ENCODE measurements at places on chromosomes 13 and 19.
A peak's percentile ranks its signal among the peaks of the same experiment; 100 is the strongest.

DNA sequence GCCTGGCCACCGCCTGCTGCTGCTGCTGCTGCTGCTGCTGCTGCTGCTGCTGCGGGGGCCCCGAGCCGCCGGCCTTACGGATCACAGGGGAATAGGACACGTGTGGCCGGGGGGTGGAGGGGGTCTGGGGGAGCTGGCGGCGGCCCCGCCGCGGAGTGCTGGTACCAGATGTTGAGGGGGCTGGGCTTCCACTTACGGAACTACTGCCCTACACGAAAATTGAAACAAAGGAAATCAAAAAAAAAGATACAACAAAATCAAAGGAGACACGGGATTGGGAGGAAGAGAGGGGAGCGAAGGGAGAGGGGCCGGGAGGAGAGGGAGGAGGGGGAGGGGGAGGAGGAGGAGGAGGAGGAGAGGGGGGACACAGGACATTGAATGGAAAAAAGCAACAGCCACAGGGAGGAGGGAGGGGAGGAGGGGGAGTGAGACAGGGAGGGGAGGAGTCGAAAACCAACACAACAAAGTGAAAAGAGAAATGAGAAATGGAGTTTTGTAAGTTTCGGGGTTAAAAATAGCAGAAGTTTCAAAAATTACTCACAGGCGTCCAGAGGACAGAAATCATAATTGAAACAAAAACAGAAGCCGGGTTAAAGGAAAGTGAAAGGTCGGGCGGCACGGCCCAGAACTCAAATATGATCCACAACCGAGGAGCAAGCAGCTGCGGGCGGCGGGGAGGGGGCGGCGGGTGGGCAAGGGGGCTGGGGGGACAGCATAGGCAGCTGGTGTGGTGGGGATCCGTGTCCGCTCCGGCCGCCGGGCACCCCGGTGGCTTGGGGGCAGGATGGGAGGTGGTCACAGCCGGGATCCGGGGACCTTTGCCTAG lies 57.8 kb downstream of the IER2 start:
- no peak for DNase-seq

DNA sequence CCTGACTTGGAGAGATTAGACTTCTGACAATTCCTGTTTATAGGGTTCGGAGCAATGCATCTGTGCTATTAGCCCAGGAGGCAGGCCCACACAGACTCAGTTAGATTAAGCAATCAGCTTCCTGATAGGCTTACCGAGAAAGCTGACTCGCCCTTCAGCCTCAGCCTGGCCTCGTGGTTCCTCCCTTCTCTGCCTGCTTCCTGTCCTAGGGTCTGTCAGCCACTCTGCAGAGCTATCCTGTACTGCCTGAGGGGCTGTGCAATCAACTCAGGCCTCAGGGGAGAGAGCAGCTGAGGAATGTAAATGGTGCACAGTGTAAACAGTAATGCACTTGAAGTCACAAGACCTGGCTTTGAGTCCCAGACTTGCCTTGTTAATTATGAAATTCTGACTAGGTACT lies 30.7 kb downstream of the HTR2A start:
- no peak for DNase-seq

DNA sequence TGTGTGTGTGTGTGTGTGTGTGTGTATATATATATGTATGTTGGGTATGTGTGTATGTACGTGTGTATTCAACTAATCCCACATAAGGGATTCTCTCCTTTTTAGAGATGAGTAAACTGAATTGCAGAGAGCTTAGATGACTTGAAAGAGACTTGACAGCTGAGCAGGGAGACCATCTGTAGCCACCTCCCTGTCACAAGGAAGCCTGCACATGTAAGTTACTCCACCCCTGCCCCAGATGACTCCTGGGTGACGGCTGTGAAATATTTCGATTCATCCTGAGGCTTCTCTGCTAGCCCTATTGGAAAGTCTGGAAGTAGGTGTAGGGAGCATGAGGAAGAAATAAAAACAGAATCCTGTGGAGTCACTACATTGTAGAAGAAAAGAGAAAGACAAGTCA lies 480.4 kb downstream of the FOXO1 start:
- no peak for DNase-seq

DNA sequence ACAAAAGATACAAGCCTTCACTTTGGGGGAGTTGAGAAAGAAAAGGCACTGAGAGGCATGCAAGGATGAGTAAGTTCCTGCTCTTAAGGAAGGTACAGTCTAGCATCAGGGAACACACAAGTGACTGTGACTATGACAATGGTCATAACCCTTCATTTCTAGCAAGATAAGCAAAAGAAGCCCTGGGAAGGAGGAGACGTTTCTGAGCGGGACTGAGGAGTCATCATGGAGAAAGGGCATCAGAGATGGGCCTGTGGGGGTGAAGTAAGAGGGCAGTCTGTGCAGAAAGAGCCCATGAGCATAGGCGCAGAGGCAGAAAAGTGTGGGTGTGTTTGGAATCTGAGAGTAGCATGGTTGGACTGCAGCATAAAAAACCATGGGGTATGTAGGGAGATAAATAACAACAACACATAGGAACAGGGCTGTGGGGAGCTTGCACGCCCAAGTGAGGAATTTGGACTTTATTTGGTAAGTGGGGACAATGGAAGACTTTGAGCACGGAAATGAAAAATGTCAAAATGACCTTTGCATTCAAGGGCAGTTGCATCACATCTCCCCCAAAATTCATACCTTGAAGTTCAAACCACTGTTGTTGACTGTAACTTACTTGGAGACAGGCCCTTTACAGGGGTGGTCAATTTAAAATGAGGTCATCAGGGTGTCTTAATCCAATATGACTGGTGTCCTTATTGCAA lies 86.7 kb downstream of the MBNL2 start:
- DNase-seq = no peak

- no peak for DNase-seq
Observed at GRCh38 chr19:15161028-15161984, 39.5 kb downstream of the NOTCH3 start.

DNA sequence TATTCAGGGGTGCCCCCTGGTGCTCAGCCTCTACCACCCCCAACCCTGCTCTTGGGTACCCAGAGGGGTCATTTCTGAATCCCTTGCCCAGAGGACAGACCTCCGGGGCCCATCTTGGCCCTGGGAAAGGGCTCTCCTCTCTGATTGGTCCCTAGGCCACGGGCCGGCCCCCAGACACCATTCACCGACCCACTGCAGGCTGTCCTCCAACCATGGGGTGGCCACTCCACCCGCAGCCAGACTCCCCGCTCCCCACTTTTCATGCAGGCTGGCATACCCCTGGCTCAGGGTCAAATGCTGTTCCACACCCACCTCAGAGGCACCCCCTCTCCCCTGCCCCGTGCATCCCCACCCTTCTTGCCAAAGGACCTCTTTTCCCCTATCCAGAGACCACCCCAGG lies 14.8 kb downstream of the SMIM24 start:
- no peak for DNase-seq

DNA sequence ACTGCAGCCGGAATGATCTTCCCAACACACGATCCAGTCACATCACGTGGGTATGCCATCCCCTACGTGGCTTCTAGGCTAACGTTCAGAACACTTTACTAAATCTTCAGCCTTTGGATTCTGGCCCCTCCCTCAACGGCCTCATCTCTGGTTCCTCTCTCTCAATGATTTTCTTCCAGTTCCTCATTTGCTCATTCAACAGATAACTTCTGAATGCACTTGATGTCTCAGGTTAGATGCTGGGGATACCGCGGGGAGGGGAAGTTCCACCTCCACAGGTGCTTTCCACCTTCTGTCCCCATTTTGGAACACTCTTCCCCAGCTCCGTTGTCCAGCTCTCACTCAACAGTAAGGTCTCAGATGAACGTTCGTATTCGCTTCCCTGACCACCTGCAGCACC lies 66.1 kb downstream of the ATP7B start:
- DNase-seq = no peak

DNA sequence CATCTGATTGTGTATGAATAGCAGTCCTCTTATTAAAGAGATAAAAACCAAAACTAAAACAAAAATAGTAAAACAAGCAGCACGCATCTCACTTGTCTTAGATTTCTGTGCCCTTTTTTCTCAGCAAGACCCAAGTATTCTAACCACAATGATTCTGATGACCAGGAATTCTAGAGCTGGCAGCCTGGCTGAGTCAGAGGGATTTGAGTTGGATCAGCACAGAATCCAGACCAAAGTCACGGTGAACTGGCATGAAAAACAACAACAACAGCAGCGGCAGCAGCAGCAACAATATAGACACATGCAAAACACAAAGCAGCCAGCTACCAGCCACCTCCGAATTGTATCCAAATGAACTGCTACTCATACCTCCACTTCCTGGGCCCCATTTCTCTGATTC lies 360.5 kb downstream of the KCNRG start:
- DNase-seq = no peak

GRCh38 chr19:15280048-15280725 lies 47.9 kb upstream of the EPHX3 start:
- DNase-seq = no peak

- peak; percentile 46 for DNase-seq
Observed at GRCh38 chr19:5804516-5805461, at the start of gene NRTN. NRTN (plus strand) TSS chr19:5805067; CDS start chr19:5824166, 19,099 bp downstream.

DNA sequence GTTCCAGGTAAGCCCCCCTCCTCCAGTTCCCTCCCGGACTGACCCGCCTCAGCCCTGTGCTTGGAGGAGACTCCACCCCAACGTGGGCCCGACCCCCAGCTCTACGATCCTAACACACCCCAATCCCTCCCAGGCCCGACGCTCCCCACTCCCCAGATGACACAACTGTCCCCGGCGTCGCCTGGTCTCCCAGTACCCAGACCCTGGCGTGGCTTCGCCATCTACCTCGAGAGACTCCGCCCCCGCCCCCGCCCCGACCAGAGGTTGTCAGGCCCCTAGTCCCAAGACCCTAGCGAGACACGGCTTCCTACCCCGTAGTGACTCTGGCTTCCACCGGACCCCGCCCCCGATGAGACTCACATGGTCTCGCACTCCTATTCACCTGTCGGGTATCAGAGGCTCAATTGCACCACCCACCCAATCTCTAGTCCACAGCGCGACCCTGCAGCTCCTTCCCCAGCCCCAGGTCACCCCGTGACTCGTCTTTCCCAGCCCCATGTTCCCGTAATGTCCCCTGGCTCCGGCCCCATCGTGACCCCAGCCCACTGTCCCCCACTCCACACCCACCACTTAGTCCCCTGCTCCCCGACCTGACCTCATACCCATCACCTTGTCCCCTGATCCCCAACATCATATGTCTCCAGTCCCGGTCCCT lies 2.9 kb downstream of the CD37 start:
- no peak for DNase-seq

DNA sequence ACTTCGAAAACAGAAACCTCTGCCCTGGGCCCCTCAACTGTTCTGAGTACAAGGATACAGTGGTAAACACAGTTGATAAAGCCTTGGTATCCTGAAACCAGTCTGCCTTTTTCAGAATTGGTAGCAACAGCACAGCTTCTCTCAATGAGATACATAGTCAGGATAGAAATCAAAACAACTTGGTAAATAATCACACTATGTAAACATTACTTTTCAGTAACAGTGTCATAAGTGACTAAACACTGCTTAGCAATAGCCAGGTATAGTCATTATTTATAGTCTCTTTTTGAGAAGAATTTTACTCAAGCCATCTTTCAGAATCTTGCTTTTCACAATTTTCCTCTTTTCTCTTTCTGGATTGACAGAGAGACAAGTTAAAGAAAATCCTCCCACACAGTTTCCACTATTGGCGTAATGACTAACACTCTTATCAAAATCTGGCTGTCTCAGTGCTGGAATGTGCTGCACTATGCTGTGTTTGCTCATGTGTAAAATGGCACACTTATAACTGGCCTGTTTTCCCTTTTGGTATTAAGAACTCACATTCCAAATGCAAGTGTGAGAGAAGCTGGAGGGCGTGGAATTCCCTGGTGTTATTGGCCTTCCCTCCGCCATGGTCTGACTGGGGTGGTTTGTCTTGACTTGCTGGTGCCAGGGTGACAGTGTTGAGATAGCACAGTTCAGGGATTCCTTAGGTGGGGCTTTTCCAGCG lies 368.8 kb downstream of the TDRD3 start:
- no peak for DNase-seq

- no peak for DNase-seq
Observed at GRCh38 chr19:7492142-7492541, 3.3 kb upstream of the PEX11G start.

DNA sequence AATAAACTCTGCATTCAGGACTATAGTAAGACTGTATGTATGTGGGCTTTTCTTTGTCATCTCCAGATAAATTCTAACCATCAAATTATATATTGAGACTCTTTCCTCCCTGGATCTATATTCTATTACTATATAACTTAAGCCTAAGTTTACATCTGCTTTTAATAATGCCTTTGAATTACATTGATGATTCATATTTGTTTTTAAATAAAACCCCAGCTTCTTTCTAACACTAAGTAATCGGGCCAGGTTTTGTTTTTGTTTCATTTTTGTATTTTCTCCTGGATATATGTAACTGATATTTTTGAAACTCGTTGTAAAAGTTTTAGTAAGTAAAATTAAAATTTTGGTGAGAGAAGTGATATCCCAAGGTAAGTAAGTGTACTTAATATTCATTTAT lies 1599.1 kb downstream of the PCDH9 start:
- no peak for DNase-seq

DNA sequence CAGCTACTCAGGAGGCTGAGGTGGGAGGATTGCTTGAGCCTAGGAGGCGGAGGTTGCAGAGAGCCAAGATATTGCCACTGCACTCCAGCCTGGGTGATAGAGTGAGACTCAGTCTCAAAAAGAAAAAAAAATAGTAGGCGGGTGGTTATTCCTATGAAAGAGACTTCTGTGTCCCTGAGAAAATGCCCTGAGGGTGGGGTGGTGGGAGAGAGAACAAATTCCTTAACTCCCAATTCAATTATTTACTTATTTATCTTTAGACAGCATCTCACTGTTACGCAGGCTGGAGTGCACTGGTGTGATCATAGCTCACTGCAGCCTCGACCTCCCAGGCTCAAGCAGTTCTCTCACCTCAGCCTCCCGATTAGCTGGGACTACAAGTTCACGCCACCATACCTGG lies 10.3 kb upstream of the EEF2 start:
- DNase-seq = no peak

DNA sequence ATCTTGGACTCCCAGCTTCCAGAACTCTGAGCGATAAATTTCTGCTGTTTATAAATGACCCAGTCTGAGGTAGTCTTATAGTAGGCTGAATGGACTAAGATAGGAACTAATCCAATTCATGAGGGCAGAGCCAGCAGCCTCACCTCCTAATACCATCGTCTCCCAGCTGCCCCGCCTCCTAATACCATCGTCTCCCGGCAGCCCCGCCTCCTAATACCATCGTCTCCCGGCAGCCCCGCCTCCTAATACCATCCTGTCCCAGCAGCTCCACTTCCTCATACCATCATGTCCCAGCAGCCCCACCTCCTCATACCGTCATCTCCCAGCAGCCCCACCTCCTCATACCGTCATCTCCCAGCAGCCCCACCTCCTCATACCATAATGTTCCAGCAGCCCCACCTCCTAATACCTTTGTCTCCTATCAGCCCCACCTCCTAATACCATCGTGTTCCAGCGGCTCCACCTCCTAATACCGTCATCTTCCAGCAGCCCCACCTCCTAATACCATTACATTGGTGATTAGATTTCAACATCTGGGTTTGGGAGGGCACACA lies 2.4 kb upstream of the ARGLU1 start:
- DNase-seq = no peak
